Stimulated activated naive B cell treated with anti-CD40 and anti-IgM and Interleukin-4, amounts not matched to agents 10 μg/mL and 1 μg/mL and 100 μg/mL, for 72 hours (primary cell): ENCODE measurements at places on chromosomes 16 and 17.

GRCh38 chr16:25910971-25911370, 219.2 kb downstream of the HS3ST4 start:
- DNase-seq = no peak

- DNase-seq = peak; percentile 83
Observed at GRCh38 chr16:22192261-22193062, 13.6 kb upstream of the EEF2K start.

GRCh38 chr17:9299695-9300094, 275.9 kb downstream of the STX8 start:
- DNase-seq = no peak

GRCh38 chr17:39750131-39751015, 12.6 kb downstream of the GRB7 start:
- no peak for DNase-seq

GRCh38 chr17:39793301-39793872, 55.6 kb downstream of the GRB7 start:
- DNase-seq = no peak

- DNase-seq = no peak
Observed at GRCh38 chr16:77220427-77220826, 21.2 kb downstream of the SYCE1L start.

DNA sequence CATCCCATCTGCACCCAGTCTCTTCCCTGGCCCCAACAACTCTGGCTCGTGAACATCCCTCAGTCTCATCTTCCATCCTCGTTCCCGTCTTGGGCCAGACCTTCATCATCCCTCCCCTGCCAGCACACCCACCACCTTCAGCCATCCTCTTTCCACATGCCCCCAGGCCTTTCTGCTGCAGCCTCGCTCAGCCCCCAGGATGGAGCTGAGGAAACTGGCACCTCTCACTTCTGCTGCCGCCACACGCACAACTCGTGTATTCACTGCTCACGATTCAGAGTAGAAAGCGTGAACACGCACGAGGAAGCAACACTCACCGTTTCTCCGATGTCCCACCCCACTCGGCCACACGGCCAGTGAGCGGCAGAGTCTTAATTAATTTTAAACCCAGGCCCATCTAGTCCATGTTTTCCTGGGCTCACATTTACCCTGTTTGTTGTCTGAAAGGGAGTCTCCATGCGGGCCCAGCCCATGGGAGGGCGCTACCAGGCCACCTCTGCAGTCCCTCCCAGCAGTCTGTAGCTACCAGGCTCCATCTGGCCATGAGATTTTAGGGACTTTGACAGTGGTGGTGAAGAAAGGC, 12.5 kb downstream of the C16orf90 start:
- no peak for DNase-seq

DNA sequence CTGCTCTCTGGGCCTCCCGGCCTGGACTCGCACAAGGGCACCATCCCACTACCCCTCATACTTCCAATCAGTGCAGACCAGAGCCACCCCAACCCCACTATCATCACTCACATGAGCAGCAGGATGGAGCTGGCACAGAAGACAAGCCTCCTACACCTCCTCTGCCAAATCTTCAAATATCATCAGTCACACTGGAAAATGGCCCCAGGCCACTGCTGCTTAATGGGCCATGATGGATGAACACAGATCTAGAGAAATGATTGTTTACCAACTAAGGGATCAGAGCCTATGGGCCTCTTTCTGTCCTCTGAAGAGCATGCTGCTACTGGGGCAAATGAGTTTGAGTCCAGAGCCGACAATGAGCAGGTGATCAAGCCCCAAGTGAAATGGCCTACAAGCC, 165.5 kb downstream of the GRIN2A start:
- no peak for DNase-seq

- no peak for DNase-seq
Observed at GRCh38 chr17:41009301-41009760, 403 bp upstream of the KRTAP3-1 start.

- no peak for DNase-seq
Observed at GRCh38 chr17:76063875-76064546, 8.3 kb downstream of the SRP68 start.

- DNase-seq = no peak
Observed at GRCh38 chr17:15220785-15221184, 44.3 kb downstream of the PMP22 start.

- DNase-seq = no peak
Observed at GRCh38 chr16:12317121-12317810, 340.7 kb downstream of the SNX29 start.

- DNase-seq = no peak
Observed at GRCh38 chr16:969508-970385, 1.0 kb downstream of the LMF1 start.

GRCh38 chr16:68892898-68893297, 49.6 kb downstream of the TANGO6 start:
- DNase-seq = no peak
